Ascending aorta (tissue), 2 donors: ENCODE measurements at places on chromosomes 12 and 14. TPM values are rescaled to one million over a fixed set of nuclear protein-coding genes. Genes with fewer than 3 reads are reported as not detected.
A peak's percentile ranks its signal among the peaks of the same experiment; 100 is the strongest.

ADCY6 gene
- 65.0 TPM for total RNA-seq

NOS1 gene
- total RNA-seq: 0.21 TPM

GRCh38 chr12:106971065-106971464 is 15.4 kb downstream of the TMEM263 start:
- H3K27ac ChIP-seq: no peak overlapping the region
- peaks cover 11% of the 10 kb centered on the region for H3K4me1 ChIP-seq
- peaks cover 48% of the 10 kb centered on the region for H3K36me3 ChIP-seq
- H3K27me3 ChIP-seq: no peaks in the 10 kb centered on the region
- DNase-seq: no peak

- H3K4me3 ChIP-seq: no peak overlapping the region
- no peak overlapping the region for H3K27ac ChIP-seq
- no peak for DNase-seq
- H3K4me1 ChIP-seq: no peaks in the 10 kb centered on the region
Measured at GRCh38 chr14:33165144-33165925, 226.7 kb downstream of the NPAS3 start.

DNA sequence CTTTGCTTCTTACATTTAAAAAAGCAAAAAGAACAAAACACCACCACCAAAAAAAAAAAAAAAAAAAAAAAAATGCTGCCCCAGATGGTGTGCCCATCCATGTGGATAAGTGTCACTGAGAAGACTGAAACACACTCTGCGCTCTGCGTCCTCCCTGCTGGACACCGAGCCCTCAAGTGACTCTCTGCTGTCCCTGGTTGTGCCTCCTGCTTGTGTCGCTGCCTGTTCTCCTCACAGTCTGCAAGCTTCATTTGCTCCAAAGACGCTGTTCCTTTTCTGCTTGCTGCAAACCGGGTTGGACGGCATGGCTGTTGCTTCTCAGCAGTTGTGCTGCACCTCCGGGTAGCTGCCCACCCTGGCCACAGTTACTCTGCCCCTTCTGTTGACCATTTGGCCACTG is 276.2 kb upstream of the ATP2B1 start:
- H3K4me1 ChIP-seq: no peaks in the 10 kb centered on the region
- H3K27me3 ChIP-seq: no peaks in the 10 kb centered on the region
- H3K4me3 ChIP-seq: no peak overlapping the region
- H3K36me3 ChIP-seq: no peaks in the 10 kb centered on the region
- no peak for DNase-seq
- H3K27ac ChIP-seq: no peak overlapping the region

BICDL1 gene
- total RNA-seq: not detected

DNA sequence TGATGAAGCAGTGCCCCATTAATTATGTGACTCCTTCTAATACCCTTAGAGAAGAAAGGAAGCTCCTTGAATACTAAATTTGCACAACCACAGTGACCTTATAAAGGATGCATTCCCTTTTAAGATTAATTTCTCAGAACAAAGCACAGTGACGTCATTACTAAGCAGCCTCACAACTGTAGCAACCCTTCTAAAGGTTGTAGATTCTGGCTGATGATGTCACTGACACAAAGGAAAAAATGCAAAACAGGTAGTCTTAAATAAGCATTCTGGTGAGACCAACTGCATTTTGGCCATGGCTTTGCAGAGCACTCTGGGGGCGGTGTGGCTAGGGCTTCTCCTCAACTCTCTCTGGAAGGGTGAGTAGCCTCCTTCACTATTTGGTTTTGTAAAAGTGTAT is 38.4 kb upstream of the OR4E1 start:
- H3K36me3 ChIP-seq: no peaks in the 10 kb centered on the region
- no peaks in the 10 kb centered on the region for H3K27me3 ChIP-seq
- H3K4me3 ChIP-seq: no peak overlapping the region
- H3K27ac ChIP-seq: no peak overlapping the region
- no peak for DNase-seq

BRAP gene
- total RNA-seq: 6.2 TPM

KLRC1 gene
- total RNA-seq: not detected

DNA sequence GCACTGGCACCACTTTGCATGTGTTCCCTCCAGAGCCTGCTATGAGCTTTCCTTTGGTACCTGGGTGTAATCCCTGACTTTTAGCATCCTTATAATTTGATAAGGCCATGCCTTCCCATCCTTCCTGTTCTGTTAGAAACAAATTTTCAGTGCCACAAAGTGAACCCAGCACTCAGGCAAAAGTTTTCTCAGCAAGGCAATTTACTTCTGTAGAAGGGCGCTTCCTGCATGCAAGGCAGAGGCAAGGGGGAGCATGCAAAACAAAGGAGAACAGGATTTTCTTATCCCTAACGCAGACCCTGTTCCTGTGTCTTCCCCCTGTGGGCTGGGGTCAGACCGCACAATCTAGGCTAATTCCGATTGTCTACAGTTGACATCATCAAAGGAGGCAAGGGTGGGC is 108.7 kb downstream of the RIN3 start:
- H3K27ac ChIP-seq: no peak overlapping the region
- H3K4me1 ChIP-seq: no peaks in the 10 kb centered on the region

- H3K27me3 ChIP-seq: no peaks in the 10 kb centered on the region
- DNase-seq: no peak
- H3K4me1 ChIP-seq: peaks cover 24% of the 10 kb centered on the region
Measured at GRCh38 chr12:19654650-19655376, 215.5 kb downstream of the AEBP2 start.

DNA sequence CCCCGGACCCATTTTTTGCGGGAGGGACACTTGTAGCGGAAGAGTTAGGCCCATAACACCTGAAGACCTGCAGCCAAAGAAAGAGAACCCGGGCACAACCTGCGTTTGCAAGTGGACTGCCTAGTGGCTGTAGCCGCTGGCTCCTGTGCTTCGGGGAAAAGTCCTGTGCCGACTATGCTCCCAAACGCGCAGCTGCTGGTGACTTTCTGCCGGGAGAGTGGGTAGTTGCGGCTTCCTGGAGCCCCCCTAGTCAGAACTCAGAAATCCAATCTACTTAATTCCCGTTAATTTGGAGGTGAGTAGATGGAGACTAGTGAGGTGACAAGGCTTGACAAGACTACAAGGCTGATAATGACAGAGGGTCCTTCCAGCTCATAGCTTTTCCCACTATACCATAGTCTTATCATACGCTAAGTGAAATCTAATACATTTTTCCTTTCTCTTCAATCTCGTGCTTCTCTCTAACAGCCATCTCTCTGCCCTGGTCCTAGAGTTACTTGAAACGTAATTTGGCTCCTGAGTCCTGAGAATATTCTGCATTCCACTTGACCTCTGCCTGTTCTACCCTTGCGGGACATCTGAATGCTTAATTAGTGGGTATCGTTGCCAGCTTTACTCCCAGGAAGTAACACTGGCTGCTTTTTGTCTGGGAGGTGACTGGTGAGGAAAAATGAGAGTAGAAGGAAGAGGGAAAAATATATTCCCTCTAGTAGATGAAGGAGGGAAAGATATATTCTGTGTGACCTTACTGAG is 556 bp downstream of the MTHFD1 start:
- no peak for DNase-seq
- peak overlapping the region; percentile 69 for H3K4me3 ChIP-seq
- no peaks in the 10 kb centered on the region for H3K36me3 ChIP-seq
- no peaks in the 10 kb centered on the region for H3K27me3 ChIP-seq

GRCh38 chr14:103445806-103446205 is 60.6 kb downstream of the MARK3 start:
- H3K4me3 ChIP-seq: no peak overlapping the region
- no peak overlapping the region for H3K27ac ChIP-seq
- H3K27me3 ChIP-seq: no peaks in the 10 kb centered on the region
- peaks cover 4% of the 10 kb centered on the region for H3K36me3 ChIP-seq
- no peak for DNase-seq
- H3K4me1 ChIP-seq: no peaks in the 10 kb centered on the region

TEX52 gene
- total RNA-seq: not detected

DNA sequence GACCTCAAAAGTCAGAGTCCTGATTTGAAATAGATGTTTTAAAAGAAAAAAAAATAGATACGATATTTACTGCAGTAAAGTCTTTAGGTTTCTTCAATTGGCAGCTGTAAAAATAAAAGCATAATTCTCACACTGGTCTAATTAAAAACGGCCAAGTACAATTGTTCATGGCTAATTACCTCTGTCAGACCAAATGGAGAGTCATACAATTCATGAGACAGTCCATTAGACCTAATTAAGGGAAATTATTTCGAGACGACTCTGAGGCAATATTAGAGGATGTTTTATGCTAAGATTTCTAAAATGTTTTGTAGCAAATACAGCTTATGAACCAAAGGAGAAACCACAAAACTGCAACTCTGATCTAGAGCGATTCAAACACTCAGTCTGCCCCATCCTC is 131.3 kb downstream of the PHLDA1 start:
- H3K27me3 ChIP-seq: no peaks in the 10 kb centered on the region
- no peak overlapping the region for H3K4me3 ChIP-seq
- DNase-seq: no peak
- no peaks in the 10 kb centered on the region for H3K4me1 ChIP-seq
- H3K36me3 ChIP-seq: no peaks in the 10 kb centered on the region

- no peak for DNase-seq
- no peaks in the 10 kb centered on the region for H3K27me3 ChIP-seq
- H3K36me3 ChIP-seq: no peaks in the 10 kb centered on the region
- peak overlapping the region; percentile 46 for H3K4me3 ChIP-seq
Measured at GRCh38 chr12:94263011-94263811, 114.8 kb downstream of the PLXNC1 start.

SYT1 gene
- 0.64 TPM for total RNA-seq

DNA sequence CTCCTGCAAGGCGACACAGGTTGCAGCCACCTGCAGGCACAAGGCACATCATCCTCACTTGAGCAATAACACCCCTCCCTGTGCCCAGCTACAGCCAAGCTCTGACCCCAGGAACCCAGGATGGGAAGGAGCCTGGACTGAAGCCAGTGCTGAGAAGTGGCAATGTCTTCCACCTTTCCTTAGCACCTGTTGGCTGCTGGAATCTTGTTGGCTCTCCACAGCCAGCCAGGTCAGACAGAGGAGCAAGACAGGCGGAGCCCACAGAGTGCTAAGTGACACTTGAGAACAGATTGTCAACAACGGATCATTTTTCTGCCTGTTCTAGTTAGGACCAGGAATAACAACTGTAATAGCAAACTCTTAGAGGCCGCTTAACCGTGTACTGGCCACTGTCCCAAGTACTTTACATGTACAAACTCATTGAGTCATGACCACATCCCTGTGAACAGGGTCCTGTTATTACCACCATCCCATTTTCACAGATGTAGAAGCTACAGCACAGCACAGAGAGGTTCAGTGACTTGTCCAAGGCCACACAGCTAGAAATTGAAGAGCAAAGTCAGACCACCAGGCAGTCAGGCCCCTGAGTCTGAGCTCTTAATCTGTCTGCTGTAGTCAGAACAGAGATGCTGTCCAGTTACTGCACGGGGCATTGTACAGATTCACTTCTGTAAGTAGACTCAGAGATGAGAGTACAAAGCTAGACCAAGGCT is 45.6 kb downstream of the RNFT2 start:
- H3K27me3 ChIP-seq: no peaks in the 10 kb centered on the region
- H3K4me1 ChIP-seq: no peaks in the 10 kb centered on the region
- DNase-seq: no peak
- H3K4me3 ChIP-seq: no peak overlapping the region
- H3K27ac ChIP-seq: no peak overlapping the region

DNA sequence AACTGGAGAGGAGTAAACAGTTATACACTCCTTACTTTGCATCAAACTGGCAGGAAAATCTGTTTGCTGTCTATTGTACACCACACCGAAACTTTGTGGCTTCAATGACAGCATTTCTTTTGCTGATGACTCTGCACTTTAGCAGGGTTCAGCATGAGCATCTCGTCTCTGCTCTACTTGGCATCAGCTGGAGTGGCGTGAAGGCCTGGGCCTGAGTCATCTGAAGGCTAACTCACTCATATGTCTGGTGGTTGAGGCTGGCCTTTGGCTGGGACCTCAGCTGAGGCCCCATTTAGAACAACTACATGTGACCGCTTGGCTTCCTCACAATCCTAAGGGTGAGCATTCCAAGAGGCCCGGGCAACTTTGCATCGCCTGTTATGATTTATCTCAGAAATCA is 28.7 kb upstream of the REP15 start:
- DNase-seq: peak; percentile 86
- peaks cover 35% of the 10 kb centered on the region for H3K4me1 ChIP-seq
- peak overlapping the region; percentile 92 for H3K27ac ChIP-seq
- no peak overlapping the region for H3K4me3 ChIP-seq
- H3K27me3 ChIP-seq: no peaks in the 10 kb centered on the region
- H3K36me3 ChIP-seq: peaks cover 31% of the 10 kb centered on the region

FAR2 gene
- 11.3 TPM for total RNA-seq

DNA sequence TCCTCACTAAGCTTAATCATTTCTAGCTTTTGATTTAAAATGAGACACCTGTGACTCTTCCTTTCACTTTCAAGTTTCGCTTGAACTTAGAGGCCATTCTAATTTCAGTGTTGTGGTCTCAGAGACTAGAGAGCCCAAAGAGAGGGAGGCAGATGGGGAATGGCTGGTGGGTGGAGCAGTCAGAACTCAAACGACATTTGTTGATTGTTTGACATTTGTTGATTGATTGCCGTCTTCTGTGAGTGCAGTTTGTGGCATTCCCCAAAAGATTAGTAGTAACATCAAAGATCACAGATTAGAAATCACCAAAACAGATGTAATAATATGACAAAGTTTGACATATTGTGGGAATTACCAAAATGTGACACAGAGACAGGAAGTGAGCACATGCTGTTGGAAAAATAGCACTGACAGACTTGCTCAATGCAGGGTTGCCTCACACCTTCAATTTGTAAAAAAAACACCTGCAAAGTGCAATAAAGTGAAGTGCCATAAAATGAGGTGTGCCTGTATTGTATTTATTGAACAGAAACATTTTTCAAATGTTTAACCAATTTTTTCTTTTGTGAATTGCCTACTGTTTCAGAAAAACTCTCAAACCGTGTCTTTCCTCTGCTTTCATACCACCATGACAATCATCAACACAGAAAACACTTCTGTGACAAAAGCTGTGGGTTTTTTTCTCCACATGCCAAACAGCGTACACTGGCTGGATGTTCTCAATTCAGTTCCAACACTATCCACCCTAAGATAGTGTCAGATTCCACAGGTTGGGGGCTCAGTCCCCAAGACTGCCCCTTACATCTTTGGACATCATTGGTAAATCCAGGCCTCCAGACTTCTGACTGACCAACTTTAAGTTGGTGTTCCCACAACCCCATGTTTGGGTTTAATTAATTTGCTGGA is 376.3 kb upstream of the RGS6 start:
- no peaks in the 10 kb centered on the region for H3K27me3 ChIP-seq
- no peaks in the 10 kb centered on the region for H3K4me1 ChIP-seq
- no peak overlapping the region for H3K4me3 ChIP-seq
- DNase-seq: no peak
- H3K36me3 ChIP-seq: no peaks in the 10 kb centered on the region
- peak overlapping the region; percentile 36 for H3K27ac ChIP-seq

PKP2 gene
- not detected for total RNA-seq

DNA sequence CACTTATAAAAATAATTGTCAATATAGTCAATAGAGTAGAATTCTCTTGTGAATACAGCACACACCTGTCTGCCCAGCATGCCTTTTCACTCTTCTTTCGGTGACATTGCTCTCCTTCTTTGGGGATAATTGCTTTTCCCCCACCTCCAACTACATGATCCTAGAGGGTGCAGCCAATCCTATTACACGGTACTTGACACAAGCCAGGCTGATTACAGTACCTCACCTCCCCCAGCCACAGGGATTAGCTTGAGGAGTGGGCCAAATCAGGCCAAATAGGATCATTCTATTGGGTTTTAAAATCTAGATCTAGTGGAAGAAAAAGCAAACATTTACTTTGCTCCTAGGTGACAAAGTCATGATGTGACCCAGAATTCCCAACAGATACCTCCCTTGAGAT is 16.8 kb upstream of the NFYB start:
- DNase-seq: no peak
- H3K27me3 ChIP-seq: no peaks in the 10 kb centered on the region
- no peak overlapping the region for H3K27ac ChIP-seq
- H3K4me3 ChIP-seq: no peak overlapping the region
